CMK (cell line): ENCODE measurements at places on chromosomes 4 and X.

DNA sequence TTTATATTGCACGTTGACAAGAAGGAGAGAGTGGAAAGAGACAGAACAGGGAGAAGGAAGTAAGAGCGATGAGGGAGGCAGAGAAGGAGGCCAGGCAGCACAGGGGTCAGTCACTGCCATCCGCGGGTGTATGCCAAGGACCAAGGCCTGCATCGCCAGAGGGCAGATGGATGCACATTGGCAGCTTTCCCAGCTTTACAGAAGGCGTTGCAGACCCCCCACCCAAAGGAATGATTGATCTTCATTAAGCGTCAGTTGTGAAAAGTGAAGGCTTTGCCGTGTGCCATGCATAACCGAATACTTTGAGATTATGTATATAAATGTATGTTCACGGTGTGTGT is 21.6 kb downstream of the PIGG start:
- no peak for DNase-seq

- DNase-seq, result no peak
Measured at GRCh38 chrX:53184836-53185235, 40.2 kb downstream of the KDM5C start.

- no peak for DNase-seq
Measured at GRCh38 chrX:13476384-13476783, 93.0 kb upstream of the EGFL6 start.

DNA sequence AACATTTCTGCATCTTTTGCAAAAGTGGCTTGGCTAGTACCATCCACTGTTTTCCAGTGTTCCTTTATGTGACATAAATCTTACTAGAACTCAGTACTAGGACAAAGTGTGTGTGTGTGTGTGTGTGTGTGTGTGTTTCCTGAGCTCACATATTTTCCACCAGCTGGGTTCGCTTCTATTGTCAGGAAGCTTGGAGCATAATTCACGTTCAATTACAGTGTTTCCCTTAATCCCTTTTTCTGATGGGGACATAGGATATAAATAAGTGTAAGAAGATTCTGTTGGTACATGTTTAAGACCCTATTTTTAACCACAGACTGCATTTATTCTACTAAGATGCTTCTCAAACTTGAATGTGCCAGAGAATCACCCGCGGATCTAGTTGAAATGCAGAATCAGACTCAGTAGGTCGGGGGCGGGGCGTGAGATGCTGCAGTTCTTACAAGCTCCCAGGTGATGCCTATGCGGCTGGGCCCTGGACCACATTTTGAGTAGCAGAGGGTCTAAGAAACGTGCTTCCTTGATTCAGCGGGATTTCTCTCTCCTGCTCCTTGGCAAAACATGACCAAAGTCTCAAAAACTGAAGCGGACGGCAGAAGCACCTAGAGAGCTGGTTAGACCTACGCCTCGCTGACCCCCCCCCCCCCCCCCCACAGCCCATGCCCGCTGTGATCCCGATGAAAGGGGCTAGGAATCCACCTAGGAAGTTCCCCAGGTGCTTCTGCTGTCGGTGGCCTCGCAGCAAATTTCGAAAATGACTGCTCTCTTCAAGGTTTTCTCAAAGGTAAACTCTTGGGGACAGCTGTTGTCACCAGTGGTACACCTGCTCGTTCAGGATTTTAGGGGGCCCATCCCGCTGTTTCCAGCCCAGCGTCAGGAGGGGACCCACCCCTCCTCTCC is 797 bp downstream of the CD99L2 start:
- no peak for DNase-seq

DNA sequence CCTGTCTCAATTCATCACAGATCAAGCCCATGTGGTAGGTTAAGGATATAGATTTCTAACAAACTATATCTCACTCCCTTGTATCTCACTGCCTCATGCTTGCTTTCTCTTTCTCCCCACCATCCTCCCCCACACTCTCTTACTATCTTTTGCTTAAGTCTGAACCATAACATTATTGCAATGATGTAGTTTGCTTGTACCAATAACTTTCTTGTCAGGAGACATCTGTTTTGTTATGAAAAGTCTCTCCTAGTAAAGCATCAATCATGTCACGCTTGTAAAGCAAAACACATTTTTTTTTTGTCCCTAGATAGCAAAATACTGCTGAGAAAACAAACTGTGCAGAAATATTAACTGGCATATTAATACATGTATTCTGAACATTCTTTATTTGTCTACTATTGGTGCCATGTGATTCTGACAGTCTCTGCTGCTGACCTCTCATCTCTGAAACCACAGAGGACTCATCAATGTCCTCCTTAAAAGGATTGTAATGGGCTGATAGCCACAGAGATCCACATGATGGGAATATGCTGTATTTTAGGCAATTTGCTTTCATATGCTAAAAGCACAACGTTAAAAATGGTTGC is 217.5 kb downstream of the VEGFC start:
- DNase-seq, result no peak

- DNase-seq, result no peak
Measured at GRCh38 chrX:38278682-38279081, 48.6 kb downstream of the RPGR start.

- DNase-seq, result no peak
Measured at GRCh38 chr4:165947019-165947418, 74.0 kb downstream of the TLL1 start.

DNA sequence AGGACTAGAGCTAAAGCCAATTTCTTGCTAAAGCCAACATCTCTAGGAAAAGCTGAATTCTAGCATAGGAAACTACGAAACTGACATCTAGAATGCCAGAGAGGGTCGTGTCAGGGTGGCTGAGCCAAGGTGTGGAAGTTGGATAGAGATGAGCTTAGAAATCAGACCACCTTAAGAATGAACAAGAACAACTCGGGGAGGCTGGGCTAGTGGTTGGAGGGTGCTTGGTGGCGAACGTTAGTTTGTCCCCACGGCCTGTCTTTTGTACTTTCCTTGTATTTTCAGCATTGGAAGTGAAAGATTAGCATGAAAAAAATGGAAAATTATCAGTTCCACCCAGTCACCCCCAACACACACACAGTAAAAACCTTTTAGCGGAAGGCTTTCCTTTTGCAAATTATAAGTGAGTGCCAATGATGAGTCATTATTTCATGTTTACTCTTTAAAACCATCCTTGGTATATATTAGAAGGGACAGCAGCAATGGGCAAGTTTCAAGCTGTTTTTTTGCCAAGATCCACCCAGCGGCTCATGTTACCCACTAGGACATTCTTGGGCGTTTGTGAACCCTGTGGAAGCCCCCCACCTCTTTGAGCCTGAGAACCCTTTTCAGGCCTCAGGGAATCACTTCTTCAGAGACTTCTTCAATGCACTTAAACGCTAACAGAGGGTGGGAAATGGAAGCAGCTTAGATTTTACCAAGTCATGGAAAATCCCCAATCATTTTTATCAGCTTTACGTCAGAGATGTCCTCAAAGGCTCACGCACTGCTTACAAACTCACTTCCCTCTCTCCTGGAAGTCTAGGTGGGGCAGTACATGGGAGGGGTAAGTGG is 4.9 kb upstream of the PPEF1 start:
- no peak for DNase-seq

DNA sequence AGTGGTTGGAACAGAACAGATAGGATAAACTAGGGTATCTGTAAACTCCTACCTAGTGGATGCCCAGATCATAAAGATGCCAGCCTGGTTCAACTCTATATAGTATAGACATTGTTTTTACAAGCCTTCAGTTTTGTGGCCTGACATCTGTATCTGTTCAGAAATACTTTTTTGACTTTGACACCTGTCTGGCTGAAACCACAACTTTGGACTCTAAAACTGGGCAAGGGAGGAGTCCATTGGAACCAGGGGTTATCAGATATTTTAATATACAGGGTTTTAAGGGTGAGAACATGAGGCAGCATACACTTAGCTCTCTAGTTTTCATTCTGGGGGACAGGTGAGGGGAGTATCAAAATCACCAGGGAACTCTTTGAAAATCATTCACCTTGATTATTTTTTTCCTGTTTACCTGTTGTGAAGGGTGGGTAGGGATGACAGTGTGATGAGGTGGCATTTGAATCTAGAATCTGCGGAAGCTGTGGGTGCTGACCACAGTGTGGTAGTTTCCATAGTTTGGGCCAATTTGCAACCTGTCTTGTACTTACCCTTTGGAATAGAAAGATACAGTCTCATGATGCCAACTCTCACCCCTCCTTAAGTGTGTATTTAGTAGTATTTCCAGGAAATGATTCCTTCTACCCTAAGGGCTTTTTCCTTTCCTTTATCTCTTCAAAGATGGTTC is 20.6 kb downstream of the GAB1 start:
- DNase-seq, result no peak

GRCh38 chr4:35900286-35901243 is 343.7 kb downstream of the ARAP2 start:
- no peak for DNase-seq

GRCh38 chr4:38621028-38621684 is 42.8 kb upstream of the KLF3 start:
- DNase-seq, result no peak

- peak; percentile 14 for DNase-seq
Measured at GRCh38 chrX:75155447-75155826, 646 bp downstream of the ABCB7 start.

DNA sequence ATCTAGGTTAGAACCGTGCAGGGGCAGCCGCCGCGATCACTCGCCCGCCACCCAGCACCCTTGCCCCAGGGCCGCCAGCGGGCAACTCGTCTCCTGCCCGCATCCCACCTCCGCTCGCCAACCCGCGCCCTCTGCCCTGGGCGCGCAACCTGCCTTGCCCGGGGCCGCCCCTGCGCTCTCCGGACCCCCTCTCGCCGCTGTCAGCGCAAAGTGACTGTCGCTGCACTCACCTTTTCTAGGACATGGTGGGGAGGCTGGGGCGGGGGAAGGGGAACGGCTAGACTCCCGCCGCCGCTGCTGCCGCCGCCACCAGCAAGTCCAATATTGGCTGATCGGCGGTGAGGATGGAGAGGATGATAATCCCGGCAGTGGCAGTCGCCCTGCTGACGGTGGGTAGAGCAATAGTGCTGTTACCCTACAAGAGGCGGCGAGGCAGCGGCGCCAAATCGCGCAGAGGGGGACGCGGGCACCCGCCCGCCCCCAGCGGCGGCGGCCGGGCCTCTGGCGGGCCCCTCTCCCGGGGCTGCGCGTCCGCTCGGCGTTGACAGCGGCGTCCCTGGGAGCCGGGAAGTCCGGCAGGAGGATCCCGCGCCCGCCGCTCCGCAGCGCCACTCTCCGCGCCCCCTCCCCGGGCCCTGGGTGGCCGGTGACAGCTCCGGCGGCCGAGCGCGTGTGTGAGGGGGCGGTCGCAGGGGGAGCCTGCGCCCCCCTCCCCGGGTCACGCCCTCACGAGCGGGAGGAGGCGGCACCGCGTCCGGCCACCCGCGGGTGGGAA is 2.3 kb upstream of the NR3C2 start:
- no peak for DNase-seq

- no peak for DNase-seq
Measured at GRCh38 chrX:20274121-20274520, 7.4 kb upstream of the RPS6KA3 start.

DNA sequence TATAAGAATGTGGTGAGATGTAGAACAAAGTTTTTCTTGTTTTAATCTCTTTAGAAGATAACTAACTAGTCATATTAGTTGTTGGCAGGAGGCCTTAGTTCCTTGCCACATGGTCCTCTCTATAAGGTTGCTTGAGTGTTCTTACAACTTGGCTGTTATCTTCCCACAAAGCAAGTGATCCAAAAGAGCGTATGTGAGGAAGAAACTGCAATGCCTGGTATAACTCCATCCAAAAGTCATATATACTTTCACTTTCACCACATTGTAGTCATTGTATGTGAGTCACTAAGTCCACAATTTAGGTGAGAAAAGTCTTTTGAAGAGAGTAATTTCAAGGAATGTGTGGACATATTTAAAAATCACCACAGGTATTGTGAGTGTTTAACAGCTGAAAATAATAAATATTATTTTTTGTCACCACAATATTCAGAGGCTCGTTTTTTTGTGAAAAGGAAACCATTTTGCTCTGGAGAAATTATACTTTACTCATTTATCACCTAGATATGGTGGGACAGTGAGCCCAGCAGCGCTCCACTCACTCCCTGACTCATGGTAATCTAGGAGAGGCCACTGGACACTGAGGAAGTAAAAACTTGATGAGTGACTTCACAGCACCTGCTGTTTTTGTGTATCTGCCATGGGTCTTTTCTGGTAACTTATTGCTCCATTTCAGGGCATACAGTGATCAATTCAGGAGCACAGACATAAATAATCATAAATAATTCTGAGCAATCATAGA is 369.4 kb upstream of the NDST3 start:
- DNase-seq, result no peak

DNA sequence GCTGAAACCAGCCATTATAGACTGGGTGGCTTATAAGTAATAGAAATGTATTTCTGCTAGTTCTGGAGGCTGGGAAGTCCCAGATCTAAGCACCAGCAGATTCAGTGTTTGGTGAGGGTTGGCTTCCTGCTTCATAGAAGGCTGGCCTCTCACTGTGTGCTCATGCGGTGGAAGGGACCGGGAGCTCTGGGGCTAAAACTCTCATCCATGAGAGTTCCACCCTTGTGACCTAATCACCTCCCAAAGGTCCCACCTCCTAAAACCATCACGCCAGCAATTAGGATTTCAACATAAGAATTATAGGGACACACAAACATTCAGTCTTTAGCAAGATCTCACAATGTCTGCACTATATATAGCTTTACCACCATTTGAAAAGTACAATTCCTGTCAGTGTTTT is 215.2 kb downstream of the CBR4 start:
- no peak for DNase-seq

DNA sequence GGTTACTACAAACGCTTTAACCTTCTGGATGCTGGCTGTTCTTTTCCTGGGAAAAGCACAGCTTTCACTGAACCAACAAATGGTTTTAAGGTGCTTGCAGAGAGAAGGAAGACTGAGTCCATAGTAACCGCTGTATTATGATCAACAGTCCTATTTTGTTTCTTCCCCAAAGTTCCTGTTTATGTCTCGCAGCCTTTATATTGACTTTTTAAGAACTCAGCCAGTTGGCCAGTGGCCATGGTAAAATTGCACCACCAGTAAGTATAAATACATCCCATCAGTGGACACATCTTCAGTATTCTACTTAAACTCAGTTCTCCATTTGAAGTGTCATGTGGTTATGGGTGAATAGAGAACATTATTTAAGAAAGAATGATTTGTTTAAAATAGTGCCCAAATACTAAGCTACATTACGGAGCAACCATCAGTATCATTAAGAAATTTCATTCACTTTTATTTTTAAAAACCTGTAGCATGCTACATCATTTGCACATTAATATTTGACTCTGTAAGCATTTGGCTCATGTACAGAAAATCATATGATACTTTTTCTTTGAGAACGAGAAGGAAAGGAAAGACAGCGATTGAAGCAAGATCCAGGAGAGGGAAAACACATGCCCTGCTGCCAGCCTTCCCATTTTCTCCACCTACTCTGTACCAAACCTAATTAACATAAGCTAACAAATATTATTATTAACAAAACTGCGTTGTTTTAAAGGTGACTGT is 287.0 kb downstream of the ARHGAP24 start:
- no peak for DNase-seq

- no peak for DNase-seq
Measured at GRCh38 chr4:37388681-37389365, 144.3 kb downstream of the NWD2 start.

GRCh38 chrX:29299684-29300083 is 712.4 kb downstream of the IL1RAPL1 start:
- DNase-seq, result no peak

- no peak for DNase-seq
Measured at GRCh38 chr4:141636771-141637460, 533 bp downstream of the IL15 start.

- no peak for DNase-seq
Measured at GRCh38 chr4:44912980-44913379, 186.6 kb upstream of the GNPDA2 start.
